ENCODE measurements at places on chromosomes 1 and 21.
A peak's percentile ranks its signal among the peaks of the same experiment; 100 is the strongest.

- DNase-seq = no peak
These were observed 9.4 kb upstream of the RGS13 start for GRCh38 chr1:192626366-192627179.

GRCh38 chr1:112778137-112778536 lies 63.0 kb upstream of the PPM1J start:
- no peak for DNase-seq

DNA sequence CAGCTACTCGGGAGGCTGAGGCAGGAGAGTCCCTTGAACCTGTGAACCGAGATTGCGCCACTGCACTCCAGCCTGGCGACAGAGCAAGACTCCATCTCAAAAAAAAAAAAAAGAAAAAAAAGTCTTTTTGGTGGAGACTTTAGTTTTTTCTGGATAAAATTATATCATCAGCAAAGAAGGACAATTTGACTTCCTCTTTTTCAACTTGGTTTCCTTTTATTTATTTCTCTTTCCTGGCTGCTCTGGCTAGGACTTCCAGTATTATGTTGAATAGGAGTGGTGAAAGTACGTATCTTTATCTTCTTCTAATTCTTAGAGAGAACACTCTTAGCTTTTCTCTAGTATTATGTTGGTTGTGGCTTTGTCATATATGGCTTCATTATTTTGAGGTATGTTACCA lies 130.8 kb downstream of the PCBP3 start:
- no peak for DNase-seq

DNA sequence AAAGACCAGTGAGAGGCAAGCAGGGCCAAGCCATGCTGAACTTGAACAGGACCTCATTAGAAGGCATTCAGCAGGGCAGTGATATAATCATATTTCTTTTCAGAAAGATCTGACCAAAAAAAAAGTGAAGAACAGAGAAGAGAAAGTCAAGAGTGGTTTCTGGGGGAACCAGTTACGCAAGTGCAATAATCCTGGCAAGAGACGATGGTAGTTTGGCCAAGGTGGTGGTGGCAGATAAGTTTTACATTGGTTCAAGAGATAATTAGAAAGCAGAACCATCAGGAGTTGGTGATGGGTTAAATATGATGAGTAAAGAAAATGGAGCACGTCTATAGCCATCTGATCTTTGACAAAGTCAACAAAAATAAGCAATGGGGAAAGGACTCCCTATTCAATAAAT lies 54.3 kb downstream of the ZSWIM5 start:
- no peak for DNase-seq

- no peak for DNase-seq
These were observed 44.6 kb downstream of the TOR3A start for GRCh38 chr1:179126338-179127060.

DNA sequence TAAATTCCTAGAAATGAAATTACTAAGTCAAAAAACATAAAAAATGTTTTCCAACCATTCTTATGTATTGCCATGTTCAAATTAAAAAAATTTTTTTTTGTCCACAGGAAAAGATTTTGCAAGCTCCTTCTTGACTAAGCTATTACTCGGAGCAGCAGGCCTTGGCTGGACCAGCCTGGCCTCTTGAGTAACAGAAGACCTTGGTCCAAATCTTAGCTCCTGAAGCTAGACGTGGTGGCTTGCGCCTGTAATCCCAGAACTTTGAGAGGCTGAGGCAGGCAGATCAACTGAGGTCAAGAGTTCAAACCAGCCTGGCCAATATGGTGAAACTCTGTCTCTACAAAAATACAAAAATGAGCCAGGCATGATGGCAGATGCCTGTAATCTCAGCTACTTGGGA lies 77.6 kb downstream of the CLSTN1 start:
- DNase-seq = no peak

- no peak for DNase-seq
These were observed 7.9 kb upstream of the NT5C1A start for GRCh38 chr1:39679821-39680220.

GRCh38 chr1:218166268-218166945 lies 118.7 kb upstream of the RRP15 start:
- DNase-seq = no peak

- no peak for DNase-seq
These were observed 20.5 kb downstream of the SZRD1 start for GRCh38 chr1:16387201-16388188.

GRCh38 chr1:23701996-23702395 lies 10.4 kb downstream of the RPL11 start:
- no peak for DNase-seq

- no peak for DNase-seq
These were observed 29.1 kb upstream of the CAPZB start for GRCh38 chr1:19514391-19514831.

- DNase-seq = no peak
These were observed 207.4 kb upstream of the RUNX1 start for GRCh38 chr21:35256468-35256988.

DNA sequence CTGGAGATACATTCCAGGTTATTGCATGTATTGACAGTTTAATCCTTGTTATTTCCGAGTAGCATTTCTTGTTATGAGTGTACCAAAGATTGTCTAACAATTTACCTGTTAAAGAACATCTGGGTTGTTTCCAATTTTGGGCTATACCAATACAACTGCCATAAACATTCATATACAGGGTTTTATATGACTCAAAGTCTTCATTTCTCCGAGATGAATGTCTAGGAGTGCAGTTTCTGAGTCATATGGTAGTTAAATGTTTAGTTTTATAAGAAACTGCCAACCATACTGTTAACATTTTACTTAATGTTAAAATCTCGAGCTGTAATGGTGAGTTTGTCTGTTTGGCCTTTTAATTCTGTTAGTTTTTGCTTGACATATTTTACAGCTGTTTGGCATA lies 10.0 kb downstream of the RAB4A start:
- DNase-seq = no peak

DNA sequence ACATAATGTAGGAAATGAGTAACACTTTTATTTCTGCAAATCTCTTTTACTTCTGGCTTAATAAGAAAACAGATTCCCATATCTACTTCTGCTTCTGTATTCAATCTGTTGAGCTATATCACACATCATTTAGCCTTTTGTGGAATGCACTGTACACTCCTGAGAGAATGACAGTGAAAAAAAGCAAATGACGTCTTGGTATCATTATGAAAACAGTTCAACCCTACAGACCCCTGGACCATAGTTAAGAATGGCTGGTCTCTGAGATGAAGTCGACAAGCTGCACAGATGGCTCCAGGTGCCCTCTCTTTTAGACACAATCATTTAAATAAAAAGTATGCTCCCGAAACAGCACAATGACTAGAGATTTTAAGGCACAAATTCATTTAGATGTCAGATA lies 247.0 kb downstream of the RERE start:
- no peak for DNase-seq

- DNase-seq = peak; percentile 32
These were observed 19.5 kb upstream of the PSMB2 start for GRCh38 chr1:35660581-35661473.

GRCh38 chr1:164824542-164824941 lies 265.6 kb downstream of the PBX1 start:
- DNase-seq = no peak

GRCh38 chr1:184287001-184287400 lies 99.8 kb upstream of the C1orf21 start:
- DNase-seq = no peak

- no peak for DNase-seq
These were observed 64.9 kb downstream of the PRKACB start for GRCh38 chr1:84208935-84209334.

DNA sequence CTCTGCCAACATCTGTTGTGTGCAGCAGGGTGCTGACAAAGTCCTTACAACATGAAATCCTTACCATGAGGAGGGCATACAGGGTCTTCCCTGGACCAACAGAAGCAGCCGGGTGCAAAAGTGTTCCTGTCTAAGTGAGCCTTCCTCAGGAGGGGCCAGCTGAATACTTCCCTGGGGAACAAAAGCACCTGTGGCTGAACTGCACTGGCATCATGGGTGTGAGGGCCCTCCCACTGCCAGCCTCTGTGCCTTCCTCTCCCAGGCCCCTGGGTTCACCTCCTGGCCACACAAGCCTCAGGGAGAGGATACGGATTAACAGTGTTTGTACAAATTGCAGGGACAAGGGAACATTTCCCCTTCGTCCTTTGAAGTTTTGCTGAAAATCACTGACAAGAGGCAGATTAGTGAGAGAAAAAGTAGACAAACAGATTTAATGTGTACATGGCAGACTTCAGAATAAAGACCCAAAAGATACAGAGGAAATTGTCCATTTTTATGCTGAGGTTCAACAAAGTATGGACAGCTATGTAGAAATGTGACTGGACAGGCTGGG lies 91.0 kb upstream of the PPM1J start:
- DNase-seq = no peak

GRCh38 chr1:153525088-153525728 lies 10.6 kb downstream of the S100A6 start:
- no peak for DNase-seq

DNA sequence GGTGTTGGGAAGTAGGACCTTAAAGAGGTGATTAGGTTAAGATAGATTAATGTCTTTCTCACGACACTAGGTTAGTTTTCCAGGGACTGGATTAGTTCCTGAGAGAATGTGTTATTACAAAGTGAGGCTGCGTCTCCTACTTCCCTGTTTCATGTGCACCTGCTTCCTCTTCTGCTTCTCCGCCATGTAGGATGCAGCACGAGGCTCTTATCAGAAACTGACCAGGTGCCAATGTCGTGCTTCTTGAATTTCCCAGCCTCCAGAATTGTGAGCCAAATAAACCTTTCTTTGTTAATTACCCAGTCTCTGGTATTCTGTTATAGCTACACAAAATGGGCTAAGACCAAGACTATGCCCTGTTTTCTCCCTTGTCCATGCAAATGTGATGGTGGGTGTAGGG lies 152.2 kb upstream of the LMO4 start:
- DNase-seq = no peak

DNA sequence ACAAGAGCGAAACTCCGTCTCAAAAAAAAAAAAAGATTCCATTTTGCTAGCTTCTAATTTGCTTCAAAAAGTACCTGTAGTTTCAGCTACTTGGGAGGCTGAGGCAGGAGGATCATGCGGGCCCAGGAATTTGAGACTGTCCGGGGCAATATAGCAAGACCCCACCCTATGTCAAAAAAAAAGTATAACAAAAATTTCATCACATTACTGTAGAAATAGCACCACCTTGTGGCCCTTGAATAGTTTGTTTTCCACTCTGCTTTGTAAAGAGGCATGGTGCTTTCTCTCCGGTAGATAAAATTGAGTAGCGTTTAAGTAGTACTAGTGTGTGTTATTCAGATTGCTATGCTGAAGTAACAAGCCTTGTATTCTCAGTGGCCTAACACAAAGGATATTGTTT lies 18.2 kb upstream of the MSTO1 start:
- DNase-seq = no peak

DNA sequence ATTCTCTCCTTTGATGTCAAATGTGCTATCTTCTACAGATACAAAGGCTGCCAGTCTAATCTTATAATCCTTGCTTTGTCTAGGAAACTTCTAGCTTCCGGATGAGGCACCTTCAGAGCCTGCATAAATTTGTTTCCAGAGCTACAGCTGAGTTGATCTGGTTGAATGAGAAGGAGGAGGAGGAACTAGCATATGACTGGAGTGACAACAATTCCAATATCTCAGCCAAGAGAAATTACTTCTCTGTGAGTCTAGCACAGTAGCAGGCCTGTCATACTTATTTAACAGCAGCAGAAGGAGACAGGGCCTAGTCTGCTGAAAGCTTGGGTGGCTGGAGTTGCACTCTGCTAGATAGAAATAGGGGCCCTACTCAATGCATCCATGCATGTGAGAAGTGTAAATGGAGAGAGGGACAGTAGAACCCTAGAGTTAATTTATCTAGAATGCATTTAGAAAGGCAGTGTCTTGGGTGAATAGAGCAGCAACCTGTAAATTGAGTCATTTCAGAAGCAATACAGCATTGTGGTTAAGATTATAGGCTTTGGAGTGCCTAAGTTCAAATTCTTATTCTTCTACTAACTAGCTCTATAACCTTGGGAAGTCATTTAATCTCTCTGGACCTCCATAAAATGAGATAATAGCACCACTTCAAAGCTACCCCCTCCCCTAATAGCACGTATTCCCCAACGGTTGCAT lies 89.0 kb downstream of the MACF1 start:
- no peak for DNase-seq

GRCh38 chr1:47465605-47466004 lies 27.8 kb downstream of the FOXD2 start:
- DNase-seq = no peak

- no peak for DNase-seq
These were observed 43.1 kb downstream of the WARS2 start for GRCh38 chr1:119097380-119097779.

GRCh38 chr1:21497466-21498061 lies 11.7 kb upstream of the ALPL start:
- no peak for DNase-seq

DNA sequence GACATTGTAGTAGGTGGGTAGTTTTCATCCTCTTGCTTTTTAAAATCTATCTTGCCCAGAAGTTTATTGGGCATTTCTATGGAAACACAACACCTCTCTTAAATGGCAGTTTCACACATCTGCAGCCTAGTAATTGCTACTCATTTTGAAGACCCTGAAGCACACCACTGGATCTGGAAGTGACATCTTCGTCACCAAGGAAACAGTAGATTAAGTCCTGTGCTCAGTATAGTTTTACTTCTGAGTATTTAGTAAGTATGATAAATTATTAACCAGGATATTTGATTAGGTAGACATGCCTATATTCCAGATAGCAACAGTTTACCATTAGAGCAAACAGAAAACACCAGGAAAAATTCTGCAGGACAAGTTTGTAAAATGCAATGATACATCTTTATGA lies 48.7 kb downstream of the UCK2 start:
- no peak for DNase-seq

- no peak for DNase-seq
These were observed 285.1 kb downstream of the CACNA1E start for GRCh38 chr1:181768211-181768929.

DNA sequence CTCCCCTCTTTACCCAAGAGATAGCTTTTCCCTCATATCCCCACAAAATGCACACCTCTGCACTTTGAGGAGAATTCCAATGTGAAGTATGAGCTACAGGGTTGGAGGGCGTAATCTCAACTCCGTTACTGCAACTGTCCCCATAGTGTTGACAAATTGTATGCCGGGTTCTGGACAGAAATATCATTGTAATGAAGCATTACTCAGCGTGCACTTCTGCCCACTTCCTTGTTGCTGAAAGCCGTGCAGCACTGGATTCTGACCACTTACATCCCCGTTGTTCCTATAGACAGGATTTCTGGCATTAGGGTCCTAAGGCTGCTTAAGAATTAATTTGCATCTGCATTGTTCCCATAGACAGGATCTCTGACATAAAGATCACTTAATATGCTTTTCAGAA lies 205.6 kb downstream of the RHOU start:
- no peak for DNase-seq

All from activated CD8-positive, alpha-beta memory T cell treated with anti-CD3 and anti-CD28 coated beads, Interleukin-2, amount 50 U/mL, for 48 hours (primary cell).